ENCODE measurements at places on chromosomes 13 and 19. TPM values are rescaled to one million over a fixed set of nuclear protein-coding genes. Genes with fewer than 3 reads are reported as not detected.
A peak's percentile ranks its signal among the peaks of the same experiment; 100 is the strongest.

GRCh38 chr13:21079221-21079620, 17.8 kb upstream of the LATS2 start:
- no peak for DNase-seq

DNA sequence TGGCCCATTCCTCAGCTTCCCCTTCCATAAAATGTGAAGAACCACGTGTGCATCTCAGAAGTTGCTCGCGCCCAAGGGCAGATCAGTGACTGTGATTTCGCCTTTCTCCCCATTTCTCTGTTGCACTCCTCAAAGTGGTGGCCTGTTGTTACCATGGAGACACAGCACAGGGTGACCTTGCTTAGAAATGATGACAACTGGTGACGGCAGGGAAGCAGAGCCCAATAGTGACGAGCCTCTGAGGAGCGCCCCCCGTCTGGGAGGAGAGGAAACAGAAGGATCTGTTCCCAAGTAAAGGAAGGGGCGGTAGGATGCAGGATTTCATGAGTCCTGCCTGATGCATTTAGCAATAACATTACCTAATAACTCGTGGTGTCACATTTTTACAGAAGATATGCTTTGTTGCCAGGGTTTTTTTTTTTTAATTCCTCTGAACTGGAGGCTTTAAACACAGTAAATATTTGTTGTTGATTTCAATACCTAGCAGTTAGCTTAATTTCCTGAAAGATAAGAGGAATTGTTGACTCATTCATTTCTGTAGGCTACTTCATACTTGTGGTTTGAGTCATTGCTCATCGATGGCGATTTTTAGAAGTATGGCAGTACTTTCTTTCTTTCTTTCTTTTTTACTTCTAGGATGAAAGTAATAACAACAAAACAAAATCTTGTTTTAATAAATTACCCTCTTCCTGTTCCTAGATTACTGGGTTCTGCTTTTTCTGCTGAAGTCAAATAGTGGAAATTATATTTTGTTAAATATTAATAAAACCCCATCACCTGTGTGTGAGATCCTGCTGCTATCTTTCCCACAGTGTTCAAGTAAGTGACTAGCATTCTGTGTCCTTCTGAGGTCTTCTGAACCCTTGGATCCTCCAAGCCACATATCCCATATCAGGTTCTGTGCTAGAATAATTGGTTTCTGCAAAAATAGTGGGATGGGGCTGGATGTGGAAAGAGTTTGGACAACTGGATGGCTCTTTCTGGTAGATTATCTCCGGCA, 36.0 kb downstream of the MBNL2 start:
- peak; percentile 72 for DNase-seq

WDR87 gene
- total RNA-seq: not detected

SIGLEC10 gene
- total RNA-seq: not detected

ZNF888 gene
- 4.7 TPM for total RNA-seq

FREM2 gene
- total RNA-seq: not detected

CGB3 gene
- not detected for total RNA-seq

USHBP1 gene
- total RNA-seq: 20.9 TPM

PRODH2 gene
- not detected for total RNA-seq

- no peak for DNase-seq
Measured at GRCh38 chr19:29431332-29431731, 94.5 kb upstream of the VSTM2B start.

DNA sequence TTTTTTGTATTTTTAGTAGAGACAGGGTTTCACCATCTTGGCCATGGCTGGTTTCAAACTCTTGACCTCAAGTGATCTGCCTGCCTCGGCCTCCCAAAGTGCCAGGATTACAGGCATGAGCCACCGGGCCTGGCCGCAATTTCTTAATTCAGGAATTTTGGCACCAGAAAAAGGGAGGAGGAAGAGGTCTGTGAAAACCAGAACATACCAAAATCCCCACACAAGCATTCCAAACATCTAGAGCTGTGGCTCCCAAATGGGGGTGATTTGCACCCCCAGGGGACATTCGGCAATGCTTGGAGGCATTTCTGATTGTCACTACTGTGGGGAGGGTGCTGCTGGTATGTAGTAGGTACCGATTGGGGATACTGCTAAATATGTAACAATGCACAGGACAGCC, 40.2 kb upstream of the ABCC4 start:
- DNase-seq: no peak

UBE2L5 gene
- not detected for total RNA-seq

DNA sequence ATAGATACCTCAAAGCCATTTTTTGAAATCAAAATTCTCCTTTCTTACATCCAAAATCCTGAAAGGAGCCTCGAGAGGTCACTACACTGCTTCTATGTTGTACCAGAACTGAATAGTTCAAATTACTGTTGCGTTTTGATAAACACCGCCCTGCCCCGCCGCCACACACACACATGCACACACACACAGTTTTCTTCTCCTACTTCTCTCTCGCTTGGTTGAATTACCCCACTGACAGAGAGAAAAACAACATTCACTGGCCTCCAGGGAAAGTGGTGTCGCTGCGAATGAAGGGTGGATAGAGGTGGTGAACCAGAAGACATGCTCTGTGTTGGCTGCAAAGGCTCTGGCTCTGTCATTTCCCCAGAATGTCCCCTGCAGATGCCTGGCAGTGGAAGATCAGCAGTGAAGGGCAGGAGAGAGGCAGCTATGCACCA, 183.4 kb upstream of the RFC3 start:
- no peak for DNase-seq

FLT3LG gene
- total RNA-seq: 1.9 TPM

DNA sequence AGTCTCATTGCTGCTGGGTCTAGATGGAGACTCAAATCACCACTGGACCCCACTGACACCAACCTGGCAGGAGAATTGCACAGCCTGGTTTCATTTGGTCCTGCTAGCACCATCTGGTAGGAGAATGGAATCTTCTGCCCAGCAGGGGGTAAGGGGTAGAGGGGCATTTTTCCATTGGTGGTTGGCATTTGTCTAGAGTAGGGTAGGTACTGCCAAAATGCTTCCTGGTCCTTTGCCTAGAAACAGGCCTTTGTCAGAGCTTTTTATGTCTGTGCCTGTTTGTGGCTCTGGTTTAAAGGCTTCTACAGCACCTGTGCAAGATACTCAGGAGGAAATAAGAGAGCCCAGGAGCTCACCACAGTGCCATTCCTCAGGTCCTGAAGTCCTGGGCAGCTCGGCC, 121.3 kb downstream of the KCTD12 start:
- no peak for DNase-seq

SERPINE3 gene
- not detected for total RNA-seq

- DNase-seq: no peak
Measured at GRCh38 chr19:49988433-49988832, 27.5 kb upstream of the SIGLEC11 start.

- no peak for DNase-seq
Measured at GRCh38 chr19:4054441-4055208, 12.1 kb downstream of the ZBTB7A start.

GRCh38 chr19:31356587-31357314, 7.5 kb upstream of the TSHZ3 start:
- DNase-seq: no peak

DNA sequence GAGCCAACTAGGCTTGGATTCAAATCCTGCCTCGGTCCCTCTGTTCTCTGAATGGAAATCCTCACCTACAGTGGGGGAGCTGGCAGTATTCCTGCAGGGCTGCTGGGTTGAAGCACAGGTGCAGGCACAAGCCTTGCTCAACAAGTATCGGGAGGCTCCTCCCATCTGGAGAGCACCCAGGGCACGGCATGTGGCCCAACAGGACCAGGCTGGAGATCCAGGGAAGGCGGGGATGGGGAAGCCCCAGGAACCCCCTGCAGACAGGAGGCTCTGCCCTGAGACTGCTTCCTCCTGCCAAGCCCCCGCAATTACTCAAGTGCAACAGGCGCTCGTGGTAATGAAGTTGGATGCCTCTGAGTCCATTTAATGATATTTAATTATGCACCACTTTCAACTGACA, 128.0 kb upstream of the VSTM2B start:
- no peak for DNase-seq

- no peak for DNase-seq
Measured at GRCh38 chr13:99811067-99811700, 160.4 kb downstream of the ZIC5 start.

GRCh38 chr19:872266-872951, 12.9 kb downstream of the CFD start:
- no peak for DNase-seq

GRCh38 chr19:55598034-55598433, 1.3 kb downstream of the FIZ1 start:
- no peak for DNase-seq

ZNF723 gene
- not detected for total RNA-seq

DNA sequence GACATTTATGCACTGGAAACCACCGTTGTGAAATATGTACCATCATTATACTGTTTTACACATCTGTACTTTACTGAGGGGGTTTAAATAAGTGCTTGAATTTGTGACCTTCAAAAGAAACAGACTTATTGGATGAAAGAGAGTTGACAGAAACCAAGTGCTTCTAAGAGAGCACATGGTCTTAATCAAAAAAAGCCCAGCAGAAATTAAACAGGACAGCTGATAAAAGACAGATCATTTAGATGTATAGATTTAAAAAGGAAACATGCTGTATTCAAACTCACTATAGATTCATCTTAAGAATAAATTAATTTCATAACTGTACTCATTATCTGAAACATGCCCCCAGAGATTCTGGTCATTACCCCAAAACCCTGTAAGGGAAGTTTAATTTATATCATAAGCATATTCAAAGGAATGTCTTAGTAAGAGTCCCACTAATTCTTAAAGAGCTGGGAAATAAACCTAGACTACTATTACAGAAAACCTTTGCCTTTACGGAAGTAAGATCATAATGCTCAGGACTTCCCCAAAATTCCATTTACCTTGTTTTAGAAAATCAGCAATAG, 421.8 kb downstream of the DCT start:
- no peak for DNase-seq

CALR3 gene
- total RNA-seq: not detected

DNA sequence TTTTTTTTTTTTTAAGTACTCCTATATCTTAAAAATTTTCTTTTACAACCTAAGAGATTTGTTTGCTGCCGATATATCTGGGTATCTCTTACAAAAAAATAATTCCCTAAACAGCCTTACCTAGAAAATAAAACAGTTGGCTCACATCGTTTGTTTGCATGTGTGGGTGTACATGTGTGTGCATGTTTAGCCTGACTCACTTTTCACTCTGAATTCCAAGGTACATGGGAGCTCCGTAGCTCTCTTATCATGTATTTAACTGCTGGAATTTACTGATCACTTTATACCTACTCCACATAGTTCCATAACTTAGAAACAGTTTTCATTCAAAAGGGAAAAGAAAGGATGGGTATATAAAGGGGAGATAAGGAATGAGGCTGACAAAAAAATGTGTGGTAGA, 616.5 kb downstream of the GPC6 start:
- DNase-seq: no peak
